ENCODE measurements at places on chromosomes 16 and 17. TPM values are rescaled to one million over a fixed set of nuclear protein-coding genes. Genes with fewer than 3 reads are reported as not detected.
A peak's percentile ranks its signal among the peaks of the same experiment; 100 is the strongest.

DHODH gene
- 13.0 TPM for polyA plus RNA-seq

GRCh38 chr16:85002608-85003007, 8.7 kb downstream of the ZDHHC7 start:
- peaks cover 75% of the 10 kb centered on the region for H3K4me1 ChIP-seq
- peaks cover 8% of the 10 kb centered on the region for H3K36me3 ChIP-seq
- H3K27me3 ChIP-seq: no peaks in the 10 kb centered on the region
- no peak for DNase-seq

- H3K27ac ChIP-seq: peak overlapping the region; percentile 100
- no peaks in the 10 kb centered on the region for H3K27me3 ChIP-seq
- H3K4me3 ChIP-seq: no peak overlapping the region
- peaks cover 97% of the 10 kb centered on the region for H3K4me1 ChIP-seq
- no peak for DNase-seq
- peaks cover 7% of the 10 kb centered on the region for H3K36me3 ChIP-seq
These were observed 9.2 kb downstream of the FMNL1 start for GRCh38 chr17:45230787-45231480.

NOG gene
- polyA plus RNA-seq: 0.17 TPM

DNA sequence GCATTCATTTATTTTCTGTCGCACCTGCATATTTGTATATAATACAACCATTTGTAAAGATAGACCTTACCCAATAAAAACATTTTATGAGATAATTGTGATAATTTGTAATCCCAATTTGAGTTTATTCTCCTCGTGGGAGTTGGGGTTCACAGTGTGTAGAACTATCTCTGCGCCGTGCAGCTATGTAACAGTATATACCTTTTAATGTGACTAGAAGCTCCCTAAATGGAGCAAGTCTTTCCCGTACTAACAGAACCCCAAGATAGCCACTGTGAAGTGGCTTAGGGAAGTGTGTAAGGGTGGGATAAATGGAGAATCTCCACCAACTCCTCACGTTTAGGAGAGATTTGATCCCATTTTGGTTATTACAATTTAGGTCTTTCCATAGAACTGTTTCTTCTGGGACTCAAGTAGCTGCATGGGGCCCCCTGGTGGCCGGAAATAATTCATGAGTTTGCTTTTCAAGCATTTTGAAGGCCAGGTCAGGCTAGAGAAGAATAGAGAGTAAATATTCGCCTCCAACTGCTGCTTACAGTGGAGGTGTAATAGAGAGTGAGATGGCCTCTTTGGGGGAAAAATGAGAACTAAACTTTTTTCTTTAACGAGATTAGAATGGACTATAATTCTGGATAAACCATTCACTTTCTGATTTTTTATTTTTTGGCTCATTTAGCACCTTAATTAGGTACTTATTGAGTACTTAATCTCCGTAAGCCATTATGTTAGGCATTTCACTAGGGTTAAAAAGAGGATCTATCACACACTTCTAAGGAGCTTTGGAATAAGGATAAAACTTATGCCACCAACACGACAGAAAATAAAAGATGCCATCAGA, 4.5 kb downstream of the TMEM100 start:
- H3K4me3 ChIP-seq: no peak overlapping the region
- H3K36me3 ChIP-seq: no peaks in the 10 kb centered on the region
- H3K4me1 ChIP-seq: no peaks in the 10 kb centered on the region
- peak; percentile 51 for DNase-seq
- H3K27ac ChIP-seq: no peak overlapping the region
- peaks cover 31% of the 10 kb centered on the region for H3K27me3 ChIP-seq

CHST5 gene
- not detected for polyA plus RNA-seq

TBC1D3 gene
- polyA plus RNA-seq: not detected

GRCh38 chr17:78823282-78824046, 17.1 kb downstream of the USP36 start:
- H3K27ac ChIP-seq: no peak overlapping the region
- no peak overlapping the region for H3K4me3 ChIP-seq
- peaks cover 19% of the 10 kb centered on the region for H3K4me1 ChIP-seq
- peaks cover 26% of the 10 kb centered on the region for H3K36me3 ChIP-seq
- H3K27me3 ChIP-seq: no peaks in the 10 kb centered on the region
- DNase-seq: no peak

PRR14 gene
- polyA plus RNA-seq: 18.1 TPM

DNA sequence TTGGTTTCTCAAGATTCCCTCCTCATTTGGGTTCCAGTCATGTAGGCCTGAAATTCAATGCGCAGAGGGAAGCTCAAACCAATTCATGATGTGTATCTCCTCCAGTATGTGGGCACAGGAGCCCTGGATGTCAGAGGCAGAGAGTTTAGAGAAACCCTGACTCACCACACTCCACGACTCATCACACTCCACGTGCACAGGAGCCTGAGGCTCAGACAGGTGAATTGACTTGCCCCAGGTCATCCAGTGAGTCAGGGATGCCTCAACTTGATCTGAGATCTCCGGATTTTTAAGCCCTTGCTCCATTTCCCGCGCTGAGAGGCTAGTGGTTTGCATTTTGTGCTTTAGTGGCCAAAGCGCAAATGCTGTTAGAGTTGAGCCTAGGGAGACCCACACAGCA, 183.9 kb downstream of the HAPSTR1 start:
- no peak overlapping the region for H3K4me3 ChIP-seq
- no peak overlapping the region for H3K27ac ChIP-seq

GRCh38 chr16:54266363-54266955, 20.1 kb downstream of the IRX3 start:
- peak overlapping the region; percentile 61 for H3K27ac ChIP-seq
- DNase-seq: no peak
- H3K4me1 ChIP-seq: no peaks in the 10 kb centered on the region
- peaks cover 26% of the 10 kb centered on the region for H3K27me3 ChIP-seq

- no peak overlapping the region for H3K4me3 ChIP-seq
- no peaks in the 10 kb centered on the region for H3K36me3 ChIP-seq
- no peaks in the 10 kb centered on the region for H3K27me3 ChIP-seq
These were observed 217.1 kb downstream of the HS3ST3A1 start for GRCh38 chr17:13384626-13385025.

DNA sequence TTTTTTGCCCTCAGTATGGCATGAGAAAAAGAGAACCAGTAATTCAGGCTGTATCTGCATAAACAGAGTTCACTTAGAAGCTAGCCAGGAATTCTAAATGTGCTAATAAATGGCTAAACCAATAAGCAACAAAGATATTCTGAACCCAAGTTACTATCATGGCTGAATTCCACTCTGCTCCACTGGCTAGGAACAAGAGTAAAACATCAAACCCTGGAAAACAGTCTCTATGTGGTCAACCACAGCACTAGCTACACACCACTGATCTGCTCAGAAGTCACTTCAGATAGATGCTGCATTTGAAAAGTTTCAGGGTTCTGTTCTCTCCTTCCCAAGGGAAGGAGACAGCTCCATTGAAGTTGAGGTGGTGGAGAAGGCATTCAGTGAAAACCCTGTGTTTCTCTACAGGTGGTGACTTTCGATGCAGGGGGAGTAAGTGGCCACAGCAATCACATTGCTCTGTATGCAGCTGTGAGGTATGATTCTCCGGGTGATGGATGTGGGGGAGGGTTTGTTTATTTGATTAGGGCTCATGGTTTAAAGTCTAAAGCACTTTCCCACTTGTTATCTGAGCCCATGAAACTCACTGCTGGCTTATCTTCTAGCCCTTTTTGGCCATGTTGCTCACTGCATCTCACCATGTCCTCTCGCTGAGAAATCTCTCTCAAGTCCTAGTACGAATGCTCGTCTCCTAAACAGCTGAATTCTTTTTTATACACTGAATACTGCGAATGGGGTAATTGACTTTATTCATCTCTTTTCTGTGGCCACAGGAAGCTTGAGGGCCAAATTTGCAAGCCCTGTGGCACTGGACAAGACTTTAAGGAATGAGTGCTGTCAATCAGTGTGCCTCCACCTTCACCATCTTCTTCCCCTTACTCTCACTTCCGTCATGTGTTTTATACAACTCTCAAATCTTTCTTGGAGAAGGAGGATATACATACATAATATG, 39.9 kb downstream of the CENPV start:
- H3K27me3 ChIP-seq: no peaks in the 10 kb centered on the region
- no peak for DNase-seq
- H3K36me3 ChIP-seq: peaks cover 10% of the 10 kb centered on the region
- no peaks in the 10 kb centered on the region for H3K4me1 ChIP-seq
- no peak overlapping the region for H3K4me3 ChIP-seq

DNA sequence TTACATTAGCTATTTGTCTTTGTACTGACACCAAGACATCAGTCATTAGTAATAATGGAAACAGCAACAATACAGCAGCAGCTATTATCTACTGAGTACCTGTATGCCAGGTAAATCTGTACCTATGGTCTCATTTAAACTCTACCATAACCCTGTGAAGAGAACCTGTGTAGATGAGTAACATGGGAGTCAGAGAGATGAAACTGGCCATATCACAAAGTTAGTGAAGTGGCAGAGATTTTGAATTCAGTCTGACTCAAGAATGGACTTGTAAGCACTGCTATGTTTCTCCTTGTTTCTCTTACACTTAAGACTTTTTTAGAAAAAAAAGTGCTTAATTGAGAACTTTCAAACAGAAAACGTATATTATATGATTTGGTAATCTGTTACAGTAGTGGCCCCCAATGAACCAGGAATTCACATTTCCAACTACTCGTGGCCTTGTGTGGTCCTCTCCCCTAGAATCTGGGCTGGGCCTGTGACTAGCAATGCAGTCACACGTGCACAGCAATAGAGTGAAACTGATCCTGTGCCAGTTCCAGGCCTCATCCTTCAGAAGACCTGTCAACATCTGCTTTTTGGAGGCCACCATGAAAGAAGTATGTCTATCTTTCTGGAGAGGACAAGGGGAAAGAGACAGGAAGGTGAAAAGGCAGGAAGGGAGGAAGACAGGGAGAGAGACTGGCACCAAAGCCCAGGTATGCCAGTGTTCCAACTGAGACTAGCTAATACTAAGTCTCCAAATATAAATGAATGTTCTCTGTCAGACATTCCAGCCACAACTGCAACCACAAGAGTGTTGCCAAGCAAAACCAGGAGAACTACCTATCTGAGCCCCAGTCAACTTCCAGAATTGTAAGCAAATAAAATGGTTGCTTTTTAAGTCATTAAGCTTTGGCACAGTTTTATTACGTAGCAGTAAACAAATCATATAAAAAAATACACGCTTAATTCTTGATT, 12.0 kb downstream of the CRLF3 start:
- H3K27me3 ChIP-seq: no peaks in the 10 kb centered on the region
- H3K4me1 ChIP-seq: peaks cover 80% of the 10 kb centered on the region
- H3K36me3 ChIP-seq: no peaks in the 10 kb centered on the region

- H3K4me3 ChIP-seq: no peak overlapping the region
- H3K4me1 ChIP-seq: peaks cover 11% of the 10 kb centered on the region
- H3K27ac ChIP-seq: peak overlapping the region; percentile 3
- no peak for DNase-seq
- no peaks in the 10 kb centered on the region for H3K36me3 ChIP-seq
These were observed 24.8 kb upstream of the SEC14L1 start for GRCh38 chr17:77115947-77116346.

DNA sequence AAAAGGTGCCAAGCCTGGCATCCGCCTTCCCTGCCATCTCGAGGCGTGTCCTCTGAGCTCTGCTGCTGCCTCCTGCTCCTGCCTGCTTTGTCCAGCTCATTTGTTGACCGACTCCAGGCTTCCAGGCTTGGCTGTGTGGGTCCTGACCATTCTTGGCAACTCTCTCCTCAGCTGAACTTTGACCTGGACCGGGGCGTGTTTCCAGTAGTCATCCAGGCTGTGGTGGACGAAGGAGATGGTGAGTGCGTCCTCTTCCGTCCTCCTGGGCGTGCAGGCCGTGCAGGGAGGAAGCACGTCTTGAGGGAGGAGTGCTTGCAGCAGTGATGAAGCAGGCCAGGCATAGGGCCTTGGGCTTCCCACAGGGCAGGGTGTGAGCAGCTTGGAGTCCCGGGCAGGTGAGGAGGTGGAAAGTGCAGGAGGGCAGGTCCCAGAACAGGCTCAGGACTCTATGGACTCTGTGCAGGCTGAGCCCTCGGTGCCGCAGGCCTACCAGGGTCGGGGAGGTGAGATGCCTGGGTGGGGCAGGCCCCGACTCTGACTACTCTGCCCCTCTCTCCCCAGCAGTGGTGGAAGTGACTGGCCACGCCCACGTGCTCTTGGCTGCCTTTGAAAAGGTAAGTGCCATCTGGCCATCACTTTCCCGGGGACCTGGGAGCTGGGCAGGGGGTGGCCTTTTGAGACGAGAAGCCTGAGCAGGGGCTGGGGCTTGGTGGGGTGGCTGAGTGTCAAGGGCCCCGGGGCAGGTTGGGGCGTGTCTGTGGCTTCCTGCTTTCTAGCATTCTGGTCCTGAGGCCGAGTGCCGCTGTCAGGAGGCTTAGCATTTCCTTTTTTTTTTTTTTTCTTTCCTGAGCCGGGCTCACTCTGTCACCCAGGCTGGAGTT, 28.6 kb upstream of the NUDT16L1 start:
- H3K4me1 ChIP-seq: peaks cover 15% of the 10 kb centered on the region
- peaks cover 4% of the 10 kb centered on the region for H3K36me3 ChIP-seq
- H3K27me3 ChIP-seq: no peaks in the 10 kb centered on the region
- H3K27ac ChIP-seq: peak overlapping the region; percentile 69

DNA sequence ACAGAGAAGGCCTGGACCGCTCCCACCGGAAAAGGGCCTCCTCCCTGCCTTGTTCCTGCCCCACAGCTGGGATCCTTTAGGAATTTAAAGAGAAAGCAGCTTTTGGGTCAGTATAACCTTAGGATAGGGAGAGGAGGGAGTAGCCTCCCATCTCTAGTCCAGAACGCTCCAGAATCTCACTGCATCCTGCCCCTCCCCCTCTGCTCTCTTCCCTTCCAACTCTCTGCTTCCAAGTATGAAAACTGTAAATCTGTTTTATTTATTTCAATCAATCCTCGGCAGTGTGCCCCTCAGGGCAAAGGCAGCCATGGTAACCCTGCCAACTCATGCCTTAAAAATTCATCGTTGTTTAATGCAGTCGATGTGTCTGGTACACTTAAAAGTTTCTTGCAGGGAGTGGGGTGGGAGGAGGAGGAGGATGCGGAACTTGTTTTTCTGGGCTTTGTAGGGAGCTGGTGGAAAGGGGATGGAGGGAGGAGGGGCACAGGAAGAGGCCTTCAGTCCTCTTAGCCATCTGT, 21.2 kb upstream of the MTSS2 start:
- H3K27me3 ChIP-seq: no peaks in the 10 kb centered on the region
- H3K4me3 ChIP-seq: no peak overlapping the region
- no peaks in the 10 kb centered on the region for H3K4me1 ChIP-seq
- no peak overlapping the region for H3K27ac ChIP-seq
- H3K36me3 ChIP-seq: no peaks in the 10 kb centered on the region

GNGT2 gene
- polyA plus RNA-seq: 13.6 TPM

- H3K27me3 ChIP-seq: no peaks in the 10 kb centered on the region
- no peak overlapping the region for H3K27ac ChIP-seq
- no peaks in the 10 kb centered on the region for H3K36me3 ChIP-seq
- no peak overlapping the region for H3K4me3 ChIP-seq
- no peaks in the 10 kb centered on the region for H3K4me1 ChIP-seq
These were observed 256.7 kb downstream of the CDH11 start for GRCh38 chr16:64865069-64865696.

- no peak for DNase-seq
- peak overlapping the region; percentile 47 for H3K27ac ChIP-seq
- peaks cover 77% of the 10 kb centered on the region for H3K4me1 ChIP-seq
- peaks cover 4% of the 10 kb centered on the region for H3K36me3 ChIP-seq
These were observed 1.0 kb upstream of the MPDU1 start for GRCh38 chr17:7582396-7583252.

DNA sequence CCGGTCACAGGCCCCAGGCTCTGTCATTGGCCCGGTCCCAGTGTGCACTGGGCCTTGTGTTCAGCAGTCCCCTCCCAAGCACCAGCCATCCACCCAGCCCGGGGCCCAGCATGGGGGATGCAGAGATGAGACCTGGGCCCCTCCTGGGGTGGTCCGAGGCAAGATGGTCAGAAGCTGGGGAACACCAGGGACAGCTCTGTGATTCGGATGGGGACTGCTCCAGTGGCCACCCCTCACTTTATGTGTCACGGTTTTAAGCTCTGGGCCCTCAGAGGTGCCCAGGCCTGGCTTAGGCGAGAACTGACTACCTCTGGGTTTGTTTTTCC, 92.0 kb upstream of the PLCG2 start:
- no peaks in the 10 kb centered on the region for H3K27me3 ChIP-seq
- DNase-seq: no peak
- H3K4me1 ChIP-seq: no peaks in the 10 kb centered on the region

ODAD4 gene
- polyA plus RNA-seq: 0.17 TPM

Measured in naive B cell (primary cell).